ENCODE measurements at places on chromosomes 11 and 22.
A peak's percentile ranks its signal among the peaks of the same experiment; 100 is the strongest.

DNA sequence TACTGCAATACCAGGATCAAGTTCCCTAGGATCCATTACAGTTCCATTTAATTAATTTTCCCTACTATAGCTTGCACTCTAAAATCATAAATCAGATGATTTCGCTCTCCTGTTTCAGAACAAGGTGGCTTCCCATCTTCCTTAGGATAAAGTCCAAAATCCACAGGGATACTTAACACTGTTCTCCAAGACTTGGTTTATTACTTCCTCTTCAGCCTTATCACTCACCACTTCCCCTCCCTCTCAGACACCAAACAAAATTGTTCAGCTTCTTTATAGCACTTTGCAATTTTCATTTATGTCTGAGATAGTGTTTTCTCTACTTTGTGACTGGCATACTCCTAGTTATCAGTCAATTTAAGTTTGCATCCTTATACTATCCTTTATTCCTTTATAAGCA is 124.6 kb downstream of the GRIA4 start:
- no peak for DNase-seq

DNA sequence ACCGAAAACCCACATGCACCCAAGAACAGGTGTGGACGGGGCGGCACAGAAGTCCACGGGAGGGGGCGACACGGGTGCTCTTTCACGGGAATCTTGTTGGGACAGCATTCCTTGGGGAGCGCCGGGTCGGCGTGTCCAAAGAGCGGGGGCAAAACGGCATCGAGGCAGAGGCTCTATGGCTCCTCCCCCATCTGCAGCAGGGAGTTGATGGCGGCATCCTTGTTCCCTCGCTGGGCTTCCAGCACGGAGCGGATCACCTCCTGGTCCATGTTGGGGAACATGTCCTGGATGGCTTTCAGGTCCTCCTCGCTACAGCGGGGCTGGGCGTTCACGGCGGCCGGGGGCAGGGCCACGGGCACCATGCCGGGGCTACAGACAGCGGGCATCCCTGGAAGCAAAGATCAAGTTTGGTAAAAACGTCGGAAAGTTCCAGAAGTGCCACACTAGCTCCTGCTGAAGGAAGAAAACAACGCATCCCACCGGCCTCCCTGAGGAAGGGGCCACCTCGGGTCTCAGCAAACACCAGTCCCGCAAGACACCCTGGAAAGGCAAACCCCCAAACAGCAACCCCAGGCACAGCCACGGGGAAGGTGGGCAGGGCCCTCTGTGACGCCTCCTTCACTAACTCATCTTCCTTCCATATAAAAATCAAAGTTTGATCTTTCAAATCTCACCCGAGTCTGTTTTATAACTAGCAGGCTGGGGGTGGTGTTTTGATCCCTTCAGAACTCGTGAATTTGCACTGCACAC is 32.4 kb downstream of the TOLLIP start:
- DNase-seq = no peak

DNA sequence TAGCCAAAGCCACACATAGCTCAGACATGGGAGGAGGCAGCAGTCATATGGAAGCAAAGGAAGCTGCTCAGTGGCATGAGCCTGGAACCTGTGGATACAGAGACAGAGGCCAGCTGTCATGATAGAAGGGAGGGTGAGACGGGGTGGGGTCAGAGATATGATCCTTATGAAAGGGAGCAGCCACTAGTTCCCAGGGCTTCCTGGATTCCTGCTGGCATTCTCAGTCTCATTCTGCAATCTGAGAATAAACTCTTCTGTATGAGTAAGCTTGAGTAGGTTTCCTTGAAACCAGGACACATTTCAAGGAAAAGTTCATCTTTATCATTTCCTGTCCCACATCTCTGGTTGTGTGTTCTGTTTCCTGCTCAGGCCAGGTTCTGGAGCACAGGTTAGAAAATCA is 220.2 kb upstream of the SNX19 start:
- no peak for DNase-seq

DNA sequence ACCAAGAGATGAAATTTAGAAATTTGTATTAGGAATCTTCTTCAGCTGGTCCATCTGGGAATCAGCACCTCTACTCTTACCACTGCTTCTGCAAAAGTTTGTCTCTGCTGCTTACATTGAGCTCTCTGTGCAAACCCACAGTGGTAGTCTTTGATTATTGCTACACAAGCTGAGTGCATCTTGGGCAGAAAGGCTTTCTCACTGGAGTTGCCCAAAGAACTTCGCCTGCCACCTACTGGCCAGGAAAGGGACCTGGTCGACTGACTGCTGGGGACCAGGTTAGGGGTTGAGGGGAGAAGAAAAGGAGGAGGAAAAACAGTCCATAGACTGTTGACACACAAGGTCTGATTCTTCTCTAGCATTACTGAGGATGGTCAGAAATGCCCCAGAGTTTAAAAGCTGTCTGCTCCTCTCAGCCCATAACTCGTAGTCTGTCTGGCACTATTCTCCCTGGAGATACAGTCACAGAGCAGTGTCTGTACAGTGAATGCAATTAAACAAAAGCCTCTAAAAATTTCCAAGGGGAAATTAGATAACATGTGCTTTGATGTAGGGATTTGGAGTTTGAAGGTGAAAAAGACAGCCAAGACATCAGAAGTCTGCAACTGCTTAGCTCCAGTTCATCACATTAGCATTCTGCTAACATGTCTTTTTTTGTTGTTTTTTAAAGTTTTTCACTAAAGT is 215.0 kb upstream of the CTSC start:
- DNase-seq = peak; percentile 46

GRCh38 chr11:58771458-58771855 is 39.7 kb upstream of the GLYAT start:
- no peak for DNase-seq

DNA sequence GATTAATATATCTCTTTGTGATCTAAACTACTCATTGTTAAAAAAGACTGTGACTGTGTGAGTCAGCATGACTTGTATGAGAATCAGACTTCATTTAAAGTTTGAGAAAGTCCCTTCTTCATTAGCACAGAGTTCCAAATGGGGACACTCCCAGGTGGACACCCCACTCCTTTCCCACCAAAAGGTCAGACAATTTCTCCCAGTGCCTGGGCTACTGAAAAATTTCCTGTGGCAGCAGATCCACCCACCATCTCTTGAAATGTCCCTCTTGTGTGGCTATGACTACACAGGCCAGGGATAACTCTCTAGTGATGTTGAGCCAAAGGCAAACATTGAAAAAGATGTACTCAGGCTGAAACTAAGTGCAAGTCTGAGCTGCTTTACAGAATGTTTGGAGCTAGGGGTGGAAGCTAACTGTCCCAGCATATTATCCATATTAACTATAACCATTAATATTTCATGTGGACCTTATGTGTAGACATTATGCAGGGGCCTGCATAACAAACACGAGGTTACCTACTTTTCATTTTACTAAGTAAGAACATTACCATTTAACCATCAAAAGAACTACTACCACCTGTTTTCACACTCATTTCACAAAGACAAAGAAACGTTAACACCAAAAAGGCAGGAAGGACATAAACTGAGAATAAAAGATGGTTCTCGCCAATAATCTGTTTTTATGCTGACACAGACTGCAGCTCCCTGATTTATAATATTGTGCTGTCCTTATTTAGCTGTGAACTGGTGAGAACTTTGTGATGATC is 44.8 kb downstream of the MMP20 start:
- DNase-seq = no peak

DNA sequence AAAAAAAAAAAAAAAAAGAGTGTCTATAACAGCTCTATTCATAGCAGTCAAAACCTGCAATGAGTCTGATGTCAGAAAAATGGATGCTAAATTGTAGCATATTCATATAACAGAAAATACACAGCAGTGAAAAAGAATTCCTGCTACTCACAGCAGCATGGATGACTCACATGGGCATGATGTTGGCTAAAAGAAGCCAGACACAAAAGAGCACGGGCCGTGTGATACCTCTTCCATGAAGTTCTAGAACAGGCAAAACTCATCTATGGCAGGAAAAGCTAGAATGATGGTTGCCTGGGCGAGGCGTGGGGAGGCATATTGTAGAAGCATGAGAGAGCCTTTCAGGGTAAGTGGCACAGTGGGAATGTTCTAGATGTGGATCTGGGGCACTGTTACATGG is 18.9 kb downstream of the PLAAT3 start:
- no peak for DNase-seq

DNA sequence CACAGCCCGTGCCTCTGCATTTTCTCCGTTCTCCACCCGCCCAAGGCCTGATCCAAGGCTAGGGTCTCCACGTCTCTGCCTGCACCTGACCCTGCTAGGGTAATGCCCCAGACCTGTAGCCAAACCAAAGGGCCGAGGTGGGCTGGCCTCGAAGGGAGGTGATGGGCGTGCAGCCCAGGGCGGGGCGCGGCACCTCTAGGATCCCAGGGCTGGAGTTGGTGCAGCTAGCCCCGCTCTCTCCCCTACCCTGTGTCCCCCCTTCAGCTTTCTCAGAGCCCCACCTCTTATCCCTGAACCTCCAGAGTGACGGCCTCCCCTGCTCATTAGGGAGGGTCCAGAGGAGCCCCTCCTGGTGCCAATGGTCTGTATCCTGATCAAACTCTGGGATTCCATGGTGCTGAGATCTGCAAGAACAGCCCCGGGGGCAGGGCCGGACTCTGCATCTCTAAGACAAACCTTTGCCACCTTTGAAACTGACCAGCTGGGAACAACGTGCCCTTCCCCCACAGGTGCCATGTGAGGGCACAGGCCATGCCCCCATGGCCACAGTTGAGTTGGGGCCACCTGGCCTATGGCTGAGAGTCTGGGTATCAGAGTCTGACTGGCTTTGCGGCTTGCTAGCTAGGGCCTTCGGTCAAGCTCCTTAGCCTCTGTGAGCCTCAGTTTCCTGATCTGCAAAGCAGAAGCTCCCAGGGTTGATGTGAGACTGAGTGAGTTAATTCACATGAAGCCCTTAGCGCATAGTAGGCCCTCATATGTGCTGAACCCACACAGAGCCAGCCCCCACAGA is 23.1 kb upstream of the CBX7 start:
- no peak for DNase-seq

- DNase-seq = no peak
Observed at GRCh38 chr22:24333301-24333700, 62.7 kb downstream of the SPECC1L start.

GRCh38 chr11:68691402-68691784 is 7.0 kb downstream of the GAL start:
- no peak for DNase-seq

GRCh38 chr11:75149766-75150465 is 991 bp upstream of the SLCO2B1 start:
- no peak for DNase-seq

GRCh38 chr11:129894278-129895125 is 876 bp downstream of the NFRKB start:
- no peak for DNase-seq

GRCh38 chr22:49328630-49329405 is 498.9 kb downstream of the BRD1 start:
- DNase-seq = no peak

- no peak for DNase-seq
Observed at GRCh38 chr11:7246179-7246578, 5.5 kb upstream of the SYT9 start.

DNA sequence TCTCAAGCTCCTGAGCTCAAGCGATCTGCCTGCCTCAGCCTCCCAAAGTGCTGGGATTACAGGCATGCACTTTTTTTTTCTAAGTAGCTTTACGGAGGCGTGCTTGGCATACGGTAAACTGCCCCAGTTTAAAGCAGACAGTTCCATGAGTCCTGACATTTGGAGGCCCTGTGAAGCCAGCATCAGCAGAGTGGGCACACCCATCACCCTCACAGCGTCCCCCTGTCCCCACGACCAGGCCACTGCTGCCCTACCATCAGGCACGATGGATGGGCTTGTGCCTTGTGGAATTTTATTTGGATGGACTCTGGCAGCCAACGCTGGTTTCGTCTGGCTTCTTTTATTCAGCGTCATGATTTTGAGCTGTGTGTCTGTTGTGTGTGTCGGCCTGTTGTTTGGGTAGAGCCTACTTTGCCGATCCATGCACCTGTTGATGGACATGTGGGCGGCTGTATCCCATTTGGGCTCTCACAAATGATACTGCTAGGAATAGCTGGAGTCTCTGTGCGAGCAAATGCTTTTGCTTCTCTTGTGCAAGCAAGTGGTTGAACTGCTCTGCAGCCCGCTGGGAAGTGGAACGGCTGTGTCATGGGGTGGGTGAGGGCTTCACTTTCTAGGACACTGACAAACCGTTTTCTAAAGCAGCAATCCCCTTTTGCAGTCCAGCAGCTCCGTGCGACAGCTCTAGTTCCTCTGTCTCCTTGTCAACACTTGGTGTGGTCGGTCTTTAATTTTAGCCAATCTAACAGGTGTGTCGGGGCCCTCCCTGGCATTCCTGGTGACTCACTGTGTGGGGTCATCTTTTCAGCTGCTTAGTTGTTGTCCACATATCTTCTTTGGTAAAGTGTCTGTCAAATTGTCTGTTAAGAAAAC is 23.8 kb downstream of the KCNQ1 start:
- no peak for DNase-seq

- DNase-seq = no peak
Observed at GRCh38 chr11:46874586-46874985, 28.5 kb upstream of the CKAP5 start.

- DNase-seq = no peak
Observed at GRCh38 chr11:33700063-33700501, 544 bp downstream of the C11orf91 start.

GRCh38 chr11:71391796-71392195 is 56.4 kb downstream of the DHCR7 start:
- no peak for DNase-seq

DNA sequence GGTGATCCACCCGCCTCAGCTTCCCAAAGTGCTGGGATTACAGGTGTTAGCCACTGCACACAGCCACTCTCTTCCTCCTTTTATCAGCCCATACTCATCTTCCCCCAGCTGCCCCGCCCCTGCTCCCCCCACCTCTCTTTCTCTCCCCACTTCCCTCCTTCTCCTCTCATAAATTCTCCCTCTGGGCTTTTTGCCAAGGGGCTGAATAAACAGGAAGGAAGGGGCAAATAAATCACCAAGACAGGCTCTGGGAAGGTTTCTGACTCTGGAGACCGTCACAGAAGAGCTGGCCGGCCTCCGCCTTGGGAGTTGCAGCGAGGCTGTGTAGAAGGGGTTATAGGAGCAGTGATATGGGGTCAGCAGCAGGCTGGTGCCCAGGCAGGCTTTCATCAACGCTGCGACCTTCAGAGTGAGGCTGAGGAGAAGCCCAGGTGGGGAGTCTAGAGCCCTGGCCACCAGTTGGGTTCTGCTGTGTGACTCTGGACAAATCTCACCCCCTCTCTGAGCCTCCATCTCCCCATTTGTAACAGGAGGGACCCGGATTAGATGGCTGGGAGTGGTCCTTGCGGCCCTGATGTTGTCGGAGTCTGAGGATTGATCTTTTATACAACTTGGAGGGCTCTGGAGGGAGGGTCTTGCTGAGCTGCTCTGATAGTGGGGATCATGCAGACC is 62.6 kb upstream of the RASD2 start:
- DNase-seq = no peak

- no peak for DNase-seq
Observed at GRCh38 chr11:19079643-19080440, 19.3 kb upstream of the MRGPRX2 start.

DNA sequence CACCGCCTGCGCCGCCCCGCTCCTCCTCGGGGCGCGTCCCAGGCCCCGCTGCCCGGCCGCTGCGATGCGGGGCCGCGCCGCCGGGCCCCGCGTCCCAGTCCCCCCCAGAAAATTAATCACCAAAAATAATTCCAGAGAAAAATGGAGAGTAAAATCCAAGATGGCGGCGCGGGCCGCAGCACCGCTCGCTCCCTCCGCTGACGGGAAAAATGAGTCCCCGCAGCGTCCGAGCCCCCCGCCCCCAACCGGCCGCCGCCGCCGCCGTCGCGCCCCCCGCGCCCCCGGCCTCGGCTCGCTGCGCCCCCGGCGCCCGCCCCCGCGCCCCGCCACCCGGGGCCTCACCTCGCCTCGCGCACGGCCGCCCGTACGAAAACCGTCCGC is at the start of gene KMT5B:
TSS of gene KMT5B (minus strand) at position 162 of the 381 bp plus-strand sequence. CDS start 23,220 bp downstream, outside the sequence.
- DNase-seq = peak; percentile 66

All from activated CD4-positive, alpha-beta T cell treated with anti-CD3 and anti-CD28 coated beads, Interleukin-2, amount 50 U/mL, for 48 hours (primary cell).